Glomerular endothelial cell (primary cell): ENCODE measurements at places on chromosomes 13 and 19. TPM values are rescaled to one million over a fixed set of nuclear protein-coding genes. Genes with fewer than 3 reads are reported as not detected.

KANK3 gene
- total RNA-seq: 120 and 190 TPM in 2 replicates

LSM14A gene
- 69.4 and 86.3 TPM in 2 replicates for total RNA-seq

C19orf67 gene
- not detected in 2 replicates for total RNA-seq

GRK1 gene
- total RNA-seq: not detected in 2 replicates

CGB8 gene
- not detected in 2 replicates for total RNA-seq

ZNF865 gene
- 5.7 and 13.1 TPM in 2 replicates for total RNA-seq

MBD3L3 gene
- total RNA-seq: not detected in 2 replicates

PGLYRP1 gene
- not detected in 2 replicates for total RNA-seq

PDX1 gene
- total RNA-seq: not detected in 2 replicates

FUT3 gene
- total RNA-seq: not detected in 2 replicates

ZNF132 gene
- 3.3 and 4.4 TPM in 2 replicates for total RNA-seq

SHISA2 gene
- 15.5 and 48.6 TPM in 2 replicates for total RNA-seq

IZUMO1 gene
- total RNA-seq: not detected in 2 replicates

PRR22 gene
- total RNA-seq: 0.29 and 0.76 TPM in 2 replicates

TEX29 gene
- not detected in 2 replicates for total RNA-seq

ZNF253 gene
- total RNA-seq: 6.7 and 8.3 TPM in 2 replicates

LINGO3 gene
- total RNA-seq: not detected in 2 replicates

FAAP24 gene
- total RNA-seq: 1.6 and 1.9 TPM in 2 replicates

FCHO1 gene
- total RNA-seq: 0.93 and 3.1 TPM in 2 replicates

PLIN4 gene
- 0.05 and 0.12 TPM in 2 replicates for total RNA-seq

SYCN gene
- not detected in 2 replicates for total RNA-seq

ELSPBP1 gene
- not detected in 2 replicates for total RNA-seq

ZNF723 gene
- total RNA-seq: not detected in 2 replicates

C19orf38 gene
- 0.44 TPM in 1 of 2 replicates, not detected in the other for total RNA-seq

F7 gene
- total RNA-seq: not detected in 2 replicates

CYP2A6 gene
- total RNA-seq: not detected in 2 replicates

CEACAM3 gene
- total RNA-seq: not detected in 2 replicates

PTGIR gene
- 1.6 and 1.8 TPM in 2 replicates for total RNA-seq

BLOC1S3 gene
- total RNA-seq: 15.6 and 21.3 TPM in 2 replicates

ZNF841 gene
- total RNA-seq: 6.8 and 14.8 TPM in 2 replicates

FLT3LG gene
- 3.1 and 4.4 TPM in 2 replicates for total RNA-seq

TMEM143 gene
- total RNA-seq: 5.1 and 6.8 TPM in 2 replicates

CLEC11A gene
- 14.4 and 16.2 TPM in 2 replicates for total RNA-seq

NLRP7 gene
- total RNA-seq: not detected in 2 replicates

GIPC3 gene
- 3.2 and 6.1 TPM in 2 replicates for total RNA-seq

PRSS57 gene
- total RNA-seq: 2.2 TPM in 1 of 2 replicates, not detected in the other

ZNF761 gene
- 6.6 and 7.0 TPM in 2 replicates for total RNA-seq

ZNF582 gene
- 1.2 and 4.0 TPM in 2 replicates for total RNA-seq

GRIN2D gene
- total RNA-seq: 0.53 and 0.76 TPM in 2 replicates

ZSWIM9 gene
- total RNA-seq: 3.6 and 6.5 TPM in 2 replicates
